ENCODE measurements at places on chromosomes 2 and 18.
A peak's percentile ranks its signal among the peaks of the same experiment; 100 is the strongest.

- DNase-seq = no peak
These were observed 1.6 kb downstream of the SERPINB8 start for GRCh38 chr18:63971320-63972001.

- no peak for DNase-seq
These were observed 34.5 kb downstream of the PLEKHM3 start for GRCh38 chr2:207990784-207991183.

DNA sequence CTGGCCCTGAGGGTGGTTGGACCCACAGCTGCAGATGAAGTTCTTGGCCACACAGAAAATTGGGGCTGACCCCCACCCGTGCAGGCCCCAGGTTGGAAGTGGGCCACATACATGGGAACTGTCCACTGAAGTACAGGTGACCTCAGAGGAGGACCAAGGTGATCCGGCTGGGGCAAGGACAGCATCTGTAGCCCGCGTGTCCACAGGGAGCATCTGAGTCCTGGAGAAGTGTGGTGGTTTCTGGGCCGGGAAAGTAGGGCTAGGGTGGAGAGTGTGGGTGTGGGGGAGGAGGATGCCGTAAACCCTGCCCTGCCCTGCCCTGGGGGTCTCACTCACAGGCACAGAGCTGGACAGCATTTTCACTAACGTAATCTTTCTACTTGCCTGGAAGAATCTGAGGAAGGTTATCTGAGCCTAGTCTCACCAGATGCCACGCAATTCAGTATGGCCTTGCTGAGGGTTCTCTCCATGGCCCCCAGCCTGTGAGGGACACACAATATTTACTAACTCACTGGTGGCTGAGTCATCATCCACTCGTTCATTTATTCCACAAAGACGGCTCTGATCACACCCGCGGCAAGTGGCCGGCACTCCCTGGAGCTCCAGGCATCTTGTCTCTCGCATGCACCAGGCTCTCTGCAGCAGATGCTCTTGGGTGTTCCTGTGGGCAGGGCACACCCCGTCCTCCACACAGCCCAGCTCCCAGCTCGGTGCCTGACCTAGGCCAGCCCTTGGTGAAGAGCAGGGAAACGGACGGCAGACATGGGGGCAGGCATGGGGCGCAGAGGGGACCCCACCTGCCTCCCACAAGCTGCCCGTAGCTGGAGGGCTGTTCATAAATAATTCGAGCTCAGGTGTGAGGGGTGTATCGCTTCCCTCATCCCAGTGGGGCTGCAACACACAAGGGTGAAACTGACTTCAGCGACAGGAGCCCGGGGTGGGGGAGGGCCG, 51.2 kb downstream of the INHBB start:
- no peak for DNase-seq

DNA sequence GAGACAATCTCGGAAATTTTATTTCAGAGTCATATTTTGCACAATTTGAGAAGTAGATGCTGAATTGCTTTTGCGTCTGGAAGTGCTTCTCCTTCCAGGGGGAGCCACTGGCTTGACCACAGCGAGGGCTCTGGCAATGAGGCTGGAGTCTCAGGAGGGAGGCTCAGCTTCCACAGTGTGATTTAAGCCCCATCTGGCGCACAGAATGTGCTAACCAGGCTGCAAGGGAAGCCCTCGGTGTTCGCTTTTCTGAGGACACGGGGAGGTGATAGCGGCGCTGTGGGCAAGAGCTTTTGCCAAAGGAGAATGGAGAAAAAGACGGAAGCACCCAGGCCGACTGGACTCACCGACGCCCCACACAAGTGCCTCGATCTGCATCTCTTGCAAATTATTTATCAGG, 52.4 kb downstream of the ADI1 start:
- DNase-seq = no peak

DNA sequence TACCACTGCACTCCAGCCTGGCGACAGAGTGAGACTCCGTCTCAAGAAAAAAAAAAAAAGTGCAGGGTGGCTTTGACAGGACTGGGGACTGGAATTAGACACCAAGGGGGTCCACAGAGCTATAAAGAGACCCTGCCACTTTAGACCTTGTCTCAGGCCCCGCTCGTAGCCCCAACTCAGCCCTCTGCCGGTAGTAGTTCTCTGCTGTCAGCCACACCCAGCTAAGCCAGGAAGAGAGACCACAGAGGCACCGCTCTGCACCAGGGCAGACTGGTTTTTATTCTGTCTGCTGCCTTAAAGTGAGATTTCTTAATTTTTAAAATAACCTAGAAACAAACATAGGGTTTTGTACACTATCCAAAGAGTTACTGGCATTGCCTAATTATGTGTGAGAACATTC, 66.0 kb downstream of the STEAP3 start:
- DNase-seq = no peak

GRCh38 chr2:172510088-172510487, 45.8 kb upstream of the PDK1 start:
- DNase-seq = no peak

- no peak for DNase-seq
These were observed 394.7 kb downstream of the FBXO15 start for GRCh38 chr18:73752965-73753364.

GRCh38 chr2:131112529-131112928, 7.4 kb downstream of the PLEKHB2 start:
- DNase-seq = no peak

- no peak for DNase-seq
These were observed 335.2 kb downstream of the LRATD1 start for GRCh38 chr2:14967729-14968128.

GRCh38 chr2:241901018-241901380, 31.5 kb downstream of the RTP5 start:
- DNase-seq = no peak

- DNase-seq = no peak
These were observed 48.7 kb downstream of the IMPA2 start for GRCh38 chr18:12029786-12030584.

DNA sequence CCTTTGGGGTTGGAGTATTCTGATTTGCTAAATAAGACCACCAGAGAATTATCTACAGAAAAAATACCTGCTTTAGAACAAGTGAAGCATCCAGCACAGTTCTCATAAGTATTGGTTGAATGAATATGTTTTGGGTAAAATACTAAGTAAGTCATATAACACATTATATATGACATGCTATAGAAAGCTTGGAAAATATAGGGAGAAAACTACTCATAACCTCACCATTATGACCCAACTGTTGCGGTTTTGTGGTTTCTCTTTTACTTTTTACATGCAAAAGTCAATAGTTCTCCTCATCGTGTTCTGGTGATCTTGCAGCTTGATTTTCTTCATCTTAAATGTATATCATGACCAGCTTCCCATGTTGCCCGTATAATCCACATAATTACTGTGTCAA, 66.2 kb downstream of the DIPK1C start:
- DNase-seq = no peak

DNA sequence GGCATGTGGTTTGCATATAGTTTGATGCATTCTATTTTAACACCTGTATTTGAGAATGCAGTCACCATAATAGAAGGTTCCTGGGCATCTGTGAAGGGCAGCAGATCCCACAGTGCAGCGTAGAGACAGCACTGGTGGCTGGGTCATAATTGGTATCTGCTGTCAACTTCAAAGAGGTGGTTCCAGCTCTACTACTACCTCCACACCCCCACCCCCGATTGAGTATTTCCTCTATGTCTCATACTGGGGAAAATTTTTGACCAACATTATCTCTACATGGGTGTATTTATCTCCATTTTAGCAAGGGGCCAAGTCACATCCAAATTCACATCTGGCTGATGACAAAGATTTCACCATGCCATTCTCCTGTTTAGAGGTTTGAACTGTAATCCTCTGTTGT, 43.0 kb downstream of the TRPM8 start:
- no peak for DNase-seq

- no peak for DNase-seq
These were observed 520.0 kb upstream of the SPHKAP start for GRCh38 chr2:228701506-228701905.

DNA sequence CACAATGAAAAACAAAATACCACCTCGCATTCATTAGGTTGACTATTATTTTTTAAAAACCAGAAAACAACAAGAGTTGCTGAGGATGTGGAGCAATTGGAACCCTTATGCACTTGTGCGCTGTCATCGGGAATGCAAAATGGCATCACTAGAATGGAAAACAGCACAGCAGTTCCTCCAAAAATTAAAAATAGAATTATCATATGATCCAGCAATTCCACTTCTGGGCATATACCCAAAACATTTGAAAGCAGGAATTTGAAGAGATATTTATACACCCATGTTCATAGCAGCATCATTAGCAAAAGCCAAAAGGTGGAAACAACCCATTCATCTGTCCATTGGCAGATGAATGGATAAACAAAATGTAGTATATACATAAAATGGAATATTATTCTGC, 11.9 kb upstream of the NMUR1 start:
- no peak for DNase-seq

- DNase-seq = no peak
These were observed 20.6 kb downstream of the NPAS2 start for GRCh38 chr2:100840519-100840918.

GRCh38 chr2:232437195-232437571, 18.8 kb upstream of the ALPI start:
- no peak for DNase-seq

GRCh38 chr2:126880817-126881216, 17.9 kb upstream of the TEX51 start:
- DNase-seq = no peak

DNA sequence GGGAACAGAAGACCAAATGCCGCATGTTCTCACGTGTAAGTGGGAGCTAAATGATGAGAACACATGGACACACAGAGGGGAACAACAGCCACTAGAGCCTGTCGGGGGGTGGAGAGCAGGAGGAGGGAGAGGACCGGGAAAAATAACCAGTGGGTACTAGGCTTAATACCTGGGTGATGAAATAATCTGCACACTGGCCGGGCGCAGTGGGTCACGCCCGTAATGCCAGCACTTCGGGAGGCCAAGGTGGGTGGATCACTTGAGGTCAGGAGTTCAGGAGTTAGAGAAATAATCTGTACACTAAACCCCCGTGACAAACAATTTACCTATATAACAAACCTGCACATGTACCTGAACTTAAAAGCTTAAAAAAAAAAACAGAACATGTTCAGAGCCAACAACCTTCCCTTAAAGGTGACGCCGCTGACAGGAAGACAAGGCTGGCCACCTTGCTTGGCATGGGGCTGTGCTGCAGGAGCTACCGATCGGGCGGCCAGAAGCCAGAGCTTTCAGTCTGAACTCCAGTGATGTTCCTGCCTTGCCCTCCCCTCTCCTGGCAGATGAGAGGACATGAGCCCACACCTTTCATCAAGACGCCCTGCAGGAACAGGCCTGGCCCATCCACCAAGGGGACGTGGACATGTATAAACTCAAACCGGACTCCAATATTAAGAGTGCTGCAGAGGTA, 11.2 kb downstream of the SLC66A2 start:
- DNase-seq = no peak

DNA sequence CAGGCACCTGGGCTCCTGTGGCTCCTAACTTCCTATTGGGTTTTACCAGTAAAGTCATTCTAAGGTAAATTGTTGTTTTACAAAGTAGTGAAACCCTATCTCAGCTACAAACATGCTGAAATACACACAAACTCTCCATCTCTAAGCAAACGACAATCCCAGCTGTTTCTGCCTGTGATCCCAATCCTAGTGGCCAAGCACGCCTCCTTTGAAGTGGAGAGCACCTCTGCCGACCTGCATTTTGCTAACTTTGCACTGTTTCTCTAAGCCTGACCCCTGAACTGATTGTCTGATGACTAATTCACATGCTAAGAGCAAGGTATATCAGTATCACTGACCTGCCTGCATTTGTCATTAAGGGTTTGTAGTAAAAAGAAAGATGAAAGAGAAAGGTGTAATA, 124.3 kb downstream of the PAX3 start:
- DNase-seq = no peak

DNA sequence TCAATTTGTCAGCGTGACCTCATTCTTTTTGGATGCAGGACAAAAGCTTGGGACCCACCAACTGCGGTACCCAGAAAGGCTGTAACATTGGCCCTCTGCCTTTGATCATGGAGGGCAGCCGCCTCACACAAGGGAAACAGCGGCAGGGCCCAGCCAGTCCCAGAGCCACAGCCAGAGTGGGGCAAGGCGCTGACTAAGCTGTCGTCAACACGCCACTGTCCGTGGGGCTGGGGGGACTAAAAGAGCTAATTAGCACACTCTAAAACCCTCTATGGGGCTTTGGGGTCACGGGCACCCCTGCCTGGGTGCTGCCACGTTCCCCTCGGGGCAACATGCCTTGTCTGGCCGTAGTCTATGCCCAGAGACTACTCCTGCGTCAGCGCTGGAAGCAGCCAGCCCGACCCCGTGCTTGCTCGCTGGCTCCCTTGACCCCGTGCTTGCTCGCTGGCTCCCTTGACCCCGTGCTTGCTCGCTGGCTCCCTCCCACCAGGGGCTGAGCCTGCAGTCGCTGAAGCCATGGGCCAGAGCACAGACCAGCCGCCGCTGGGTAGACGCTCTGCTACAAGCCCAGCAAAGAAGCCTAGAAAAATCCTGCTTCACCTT, 598.4 kb downstream of the MBD2 start:
- no peak for DNase-seq

DNA sequence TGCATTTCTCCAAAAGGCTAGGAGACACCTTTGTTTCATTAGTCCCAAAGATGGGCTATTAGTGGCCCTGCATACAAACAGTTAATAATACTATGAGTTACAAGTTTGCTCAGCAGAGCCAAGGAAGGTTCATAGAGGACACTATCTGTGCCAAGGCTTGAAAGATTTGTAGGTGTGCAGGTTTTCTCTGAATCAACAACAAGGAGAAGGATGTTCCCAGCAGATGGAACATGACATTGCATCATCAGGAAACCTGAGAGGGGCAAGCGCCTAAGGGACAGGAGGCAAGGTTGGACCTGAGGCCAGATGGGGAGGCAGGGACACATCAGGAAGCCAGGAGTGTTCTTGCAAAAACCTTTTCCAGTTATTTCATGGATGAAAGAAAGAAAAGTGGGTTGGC, 35.4 kb upstream of the STK17B start:
- DNase-seq = no peak

- DNase-seq = no peak
These were observed 40.8 kb upstream of the ROCK2 start for GRCh38 chr2:11385216-11385615.

DNA sequence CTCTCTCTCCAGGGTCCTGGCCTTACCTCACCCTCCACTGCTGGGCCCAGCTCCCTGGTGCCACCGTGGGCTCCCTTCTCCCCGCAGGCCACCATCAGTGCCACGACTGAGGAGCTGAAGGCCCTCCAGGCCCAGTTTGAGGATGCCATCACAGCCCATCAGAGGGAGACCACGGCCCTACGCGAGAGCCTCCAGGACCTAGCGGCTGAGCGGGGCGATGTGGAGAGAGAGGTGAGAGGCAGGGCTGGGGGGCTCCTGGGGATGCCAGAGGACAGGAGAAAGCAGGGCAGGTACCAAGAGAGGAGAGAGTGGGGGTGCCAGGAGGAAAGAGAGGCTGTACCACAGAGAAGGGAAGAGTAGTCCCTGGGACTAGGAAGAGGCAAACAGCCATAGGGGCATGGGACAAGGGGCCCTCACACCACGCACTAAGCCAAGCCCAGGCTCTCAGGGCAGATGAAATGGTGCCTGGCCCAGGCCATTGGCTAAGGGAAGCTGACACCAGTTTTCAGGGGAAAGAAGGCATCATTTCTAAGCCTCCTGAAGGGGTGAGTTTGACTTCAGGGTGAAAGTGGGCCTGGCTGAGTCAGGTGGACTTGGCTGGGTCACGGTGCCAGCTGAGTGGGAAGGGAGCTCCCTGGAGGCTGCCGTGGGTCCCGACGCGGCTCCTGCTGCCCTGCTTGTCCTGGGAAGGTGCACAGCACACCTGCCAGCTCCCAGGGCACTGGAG, 39.0 kb upstream of the SNED1 start:
- DNase-seq = peak; percentile 22

- DNase-seq = no peak
These were observed 160.0 kb downstream of the PTGR3 start for GRCh38 chr18:75048776-75049454.
